ENCODE measurements at places on chromosomes 5 and 9.

- no peak for DNase-seq
Observed at GRCh38 chr9:77731008-77731698, 83.0 kb upstream of the GNA14 start.

DNA sequence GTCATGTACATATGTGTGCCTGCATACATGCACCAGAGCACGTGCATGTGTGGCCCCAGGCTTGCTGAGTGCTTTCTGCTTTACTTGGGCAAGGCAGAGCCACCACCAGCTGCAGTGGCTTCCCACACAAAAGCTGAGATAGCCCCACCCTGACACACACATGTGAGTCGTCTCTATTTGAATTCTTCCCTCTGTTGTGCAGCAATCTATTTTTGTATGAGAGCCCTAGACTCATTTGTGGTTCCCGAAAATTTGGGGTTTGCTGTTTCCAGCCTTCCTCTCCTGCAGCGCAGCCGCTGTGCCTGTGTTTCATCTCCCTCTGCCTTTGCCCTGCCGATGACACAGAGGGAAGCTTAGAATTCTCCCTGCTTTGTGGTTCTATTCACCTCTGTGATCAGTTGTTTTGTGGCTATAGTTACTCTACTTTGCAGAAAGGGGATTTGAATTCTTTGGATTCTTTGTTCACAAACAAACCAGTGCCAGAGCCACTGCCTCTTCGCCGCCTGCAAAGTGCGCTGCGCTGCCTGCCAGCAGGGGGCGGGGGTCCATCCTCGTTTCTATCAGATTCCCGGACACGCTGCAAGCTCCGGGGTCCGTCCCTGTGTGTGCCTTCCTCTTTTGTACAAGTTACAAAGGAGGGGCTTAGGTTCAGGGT, 95.8 kb upstream of the DAP start:
- DNase-seq = no peak

DNA sequence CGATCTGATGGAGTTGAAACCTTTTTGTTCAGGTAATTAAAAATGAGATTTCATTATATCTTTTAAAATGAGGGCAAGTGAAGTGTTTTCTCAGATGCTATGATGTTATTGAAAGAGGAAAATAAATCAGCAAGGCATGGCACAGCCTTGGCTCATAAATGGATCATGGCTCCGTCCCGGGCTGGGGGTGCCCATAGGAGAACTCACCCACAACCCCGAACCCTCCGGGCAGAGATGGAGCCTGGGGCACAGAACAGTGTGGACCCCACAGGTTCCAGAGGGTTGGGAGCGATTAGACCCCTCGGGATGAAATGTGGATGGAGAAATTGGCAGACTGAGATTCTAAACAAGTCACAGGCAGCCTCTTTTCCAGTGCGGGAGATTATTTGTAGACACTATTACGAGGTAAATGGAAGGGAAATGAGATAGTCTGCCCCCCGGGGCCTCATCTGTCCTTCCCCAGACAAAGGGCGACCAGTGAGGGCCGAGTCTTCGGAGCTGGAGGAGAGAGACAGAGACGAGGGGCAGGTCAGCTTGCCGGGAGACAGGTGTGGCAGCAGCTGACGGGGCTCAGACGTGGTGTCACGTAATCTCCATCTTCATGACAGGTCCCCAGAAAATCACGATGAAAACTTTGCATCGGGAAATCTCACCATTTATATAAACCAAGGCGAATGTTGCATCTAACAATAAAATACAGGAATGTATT, 33.7 kb downstream of the NDUFS6 start:
- DNase-seq = no peak

- DNase-seq = no peak
Observed at GRCh38 chr9:96620832-96621269, 1.2 kb upstream of the CDC14B start.

DNA sequence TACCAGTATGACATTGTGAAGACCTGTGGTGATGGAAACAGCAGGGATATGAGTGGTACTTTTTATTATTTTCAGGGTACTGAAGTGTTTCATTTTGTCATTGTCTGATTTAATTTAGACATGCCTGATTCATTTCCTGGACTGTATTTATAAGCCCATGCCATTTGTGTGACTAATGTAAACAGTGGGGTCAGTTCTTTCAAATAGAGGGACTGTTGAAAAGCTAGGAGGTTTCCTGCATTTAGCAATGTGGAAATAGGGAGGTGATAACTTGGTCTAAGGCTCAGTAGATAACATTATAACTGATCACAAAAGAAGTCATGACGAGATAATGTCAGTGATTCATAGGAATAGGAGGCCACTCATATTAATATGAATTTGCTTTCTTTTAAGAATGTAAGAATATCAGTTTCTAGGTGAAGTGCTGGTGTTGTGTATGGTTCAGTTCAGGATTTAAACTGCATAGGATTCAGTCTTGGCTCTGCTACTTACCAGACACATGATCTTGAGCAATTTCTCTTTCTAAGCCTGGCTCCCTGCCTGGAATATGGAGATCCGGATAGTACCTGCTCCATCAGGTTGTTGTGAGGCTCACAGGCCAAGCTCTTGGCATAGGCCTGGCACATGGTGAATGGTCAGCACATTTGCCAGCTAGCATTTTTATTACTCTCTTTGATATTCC, 7.5 kb downstream of the RASGRF2 start:
- no peak for DNase-seq

GRCh38 chr5:80956272-80956671, 3.9 kb upstream of the RASGRF2 start:
- no peak for DNase-seq

DNA sequence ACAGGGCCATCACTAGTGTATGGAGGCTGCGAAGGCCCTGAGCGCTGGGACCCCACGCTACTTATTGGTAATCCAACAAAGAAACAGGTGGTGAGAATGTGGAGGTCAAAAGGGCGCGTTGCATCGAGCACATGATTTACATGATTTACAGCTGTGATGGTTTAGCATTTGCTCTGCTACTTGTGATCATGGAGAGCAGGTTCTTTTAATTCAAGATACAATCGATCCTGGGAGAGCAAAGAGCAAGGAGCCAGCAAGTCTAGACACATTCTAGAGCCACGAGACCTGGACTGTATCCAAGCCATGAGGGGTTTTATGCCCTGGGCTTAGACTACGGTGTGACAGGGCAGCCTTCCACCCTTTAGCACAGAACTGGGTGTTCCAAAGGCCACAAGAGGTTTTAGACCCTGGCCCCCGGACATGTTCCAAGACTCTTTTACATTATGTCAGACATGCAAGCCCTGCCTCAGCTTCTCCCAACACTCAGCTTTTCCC, 47.0 kb upstream of the CLK4 start:
- DNase-seq = no peak

- DNase-seq = no peak
Observed at GRCh38 chr5:171449426-171449825, 30.0 kb downstream of the FGF18 start.
